Activated CD4-positive, alpha-beta T cell treated with anti-CD3 and anti-CD28 coated beads, Interleukin-2, amount 10 ng/mL, durations not matched to agents 7 days and 5 days (primary cell): ENCODE measurements at places on chromosomes 1 and 21.

- no peak for DNase-seq
Observed at GRCh38 chr1:14672005-14672404, 73.5 kb downstream of the KAZN start.

GRCh38 chr1:24391882-24392603 lies 21.5 kb downstream of the STPG1 start:
- peak; percentile 74 for DNase-seq

DNA sequence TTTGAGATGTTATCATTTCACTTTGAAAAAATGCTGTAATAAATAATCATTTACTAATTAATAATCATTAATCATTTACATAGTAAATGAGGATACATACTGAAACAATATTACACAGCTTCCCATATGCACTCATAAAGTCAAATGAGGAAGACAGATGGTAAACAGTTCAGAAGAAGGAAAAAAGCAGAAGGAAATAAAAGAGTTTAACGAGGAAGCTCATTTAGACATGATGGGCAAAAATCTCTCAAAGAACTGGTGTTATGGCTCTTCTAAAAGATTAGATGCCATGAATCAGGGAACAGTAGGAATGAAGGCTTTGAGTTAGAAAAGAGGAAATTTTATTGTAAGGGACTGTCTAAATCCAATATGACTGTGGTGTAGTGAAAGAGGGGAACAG lies 347.6 kb downstream of the PTPRC start:
- DNase-seq: no peak

GRCh38 chr1:5140136-5140535 lies 485.7 kb downstream of the AJAP1 start:
- DNase-seq: no peak
